Activated naive CD8-positive, alpha-beta T cell treated with anti-CD3 and anti-CD28 coated beads for 36 hours (primary cell): ENCODE measurements at places on chromosomes 5 and 9.

DNA sequence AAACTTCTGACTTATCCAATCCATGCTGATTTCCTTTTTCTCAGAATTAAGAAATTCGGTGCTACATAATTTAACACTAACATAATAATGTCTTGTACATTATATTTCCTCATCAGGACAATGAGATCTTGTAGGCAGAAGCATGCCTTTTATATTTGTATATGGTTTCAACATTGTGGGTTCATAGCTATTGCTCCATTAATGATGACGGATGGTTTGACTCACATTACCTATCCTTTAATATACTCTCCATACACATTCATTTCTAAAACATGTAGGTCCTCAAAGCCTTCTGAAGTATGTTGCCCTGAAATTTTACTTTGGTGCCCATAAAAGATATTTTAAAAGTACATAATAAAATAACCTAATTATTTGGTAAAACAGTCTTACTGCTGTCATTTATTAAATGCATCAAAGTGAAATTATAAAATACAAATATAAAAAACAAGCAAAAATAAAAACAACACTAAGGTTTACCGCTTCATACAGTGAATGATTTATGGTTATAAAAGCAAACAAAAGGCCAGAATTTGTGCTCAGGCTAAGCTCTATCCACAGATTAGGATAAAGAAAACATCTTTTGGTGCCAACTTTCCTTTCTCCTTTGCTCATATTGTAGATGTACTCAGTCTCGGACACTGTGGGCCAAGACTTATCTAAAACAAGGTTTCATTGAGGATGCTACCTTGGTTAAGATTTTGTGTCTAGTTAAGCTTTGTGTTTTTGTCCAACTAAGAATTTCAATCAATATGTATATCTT, 61.2 kb upstream of the GCNT4 start:
- no peak for DNase-seq

DNA sequence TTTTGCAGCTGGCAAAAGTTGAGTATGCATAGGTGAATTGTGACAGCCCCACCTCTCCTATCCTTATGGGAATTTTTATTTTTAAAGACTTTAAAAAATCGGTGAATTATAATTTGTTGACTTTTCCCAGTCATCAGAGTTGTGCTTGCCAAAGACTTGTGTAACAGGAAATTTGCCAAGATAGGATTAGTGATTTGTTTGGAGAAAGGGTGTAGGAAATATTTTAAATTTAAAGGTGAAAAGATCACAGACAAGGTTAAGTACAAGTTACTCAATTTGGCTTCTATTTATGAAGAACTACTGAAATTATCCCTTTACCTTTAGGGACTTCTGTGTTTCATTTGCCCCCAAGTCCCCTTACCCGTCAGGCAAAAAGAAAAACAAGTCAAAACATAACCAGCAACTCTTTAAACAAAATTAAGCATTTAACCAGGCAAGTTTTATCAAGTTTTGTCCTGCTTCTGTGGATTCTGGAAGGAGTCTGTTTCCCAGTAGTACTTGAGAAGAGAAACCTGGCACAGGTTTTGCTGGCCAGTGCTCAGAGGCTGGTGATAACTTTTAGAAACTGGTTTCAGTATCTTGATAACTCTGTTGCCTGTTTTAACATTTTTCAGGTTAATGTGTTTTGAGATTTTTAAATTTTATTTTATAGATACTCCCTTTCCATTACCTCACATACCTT, 285.4 kb downstream of the MAST4 start:
- no peak for DNase-seq

DNA sequence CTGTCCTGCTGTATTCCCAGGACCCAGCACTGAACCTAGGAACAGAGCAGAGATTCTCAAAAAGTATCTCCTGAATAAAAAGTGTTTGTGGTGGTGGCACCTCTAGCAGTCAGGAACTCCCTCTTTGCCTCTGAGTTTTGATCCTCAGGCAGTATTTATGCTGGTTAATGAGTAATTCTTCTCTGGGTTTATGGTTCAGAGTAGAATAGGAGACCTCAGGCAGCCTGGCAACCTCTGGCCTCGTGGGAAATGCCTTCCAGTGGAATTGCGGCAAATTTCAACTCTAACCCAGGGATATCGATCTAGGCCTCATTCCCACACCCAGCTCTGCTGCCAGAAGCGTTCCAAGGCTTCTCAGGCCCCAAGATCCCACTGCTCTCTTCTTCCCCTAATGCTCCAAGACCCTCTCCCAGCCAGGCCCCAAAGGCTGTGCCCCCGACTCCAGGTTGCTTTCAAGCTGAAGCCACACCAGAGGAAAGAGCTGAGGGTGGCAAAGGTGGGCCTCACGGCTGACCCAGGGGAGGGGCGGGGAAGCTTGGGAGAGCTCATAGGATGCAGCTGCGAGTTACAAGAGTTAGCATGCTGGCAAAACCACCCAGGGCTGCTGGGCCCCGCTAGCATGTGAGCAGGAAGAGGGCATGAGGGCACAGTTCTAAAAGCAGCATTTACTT, 10.9 kb upstream of the HDHD3 start:
- no peak for DNase-seq

DNA sequence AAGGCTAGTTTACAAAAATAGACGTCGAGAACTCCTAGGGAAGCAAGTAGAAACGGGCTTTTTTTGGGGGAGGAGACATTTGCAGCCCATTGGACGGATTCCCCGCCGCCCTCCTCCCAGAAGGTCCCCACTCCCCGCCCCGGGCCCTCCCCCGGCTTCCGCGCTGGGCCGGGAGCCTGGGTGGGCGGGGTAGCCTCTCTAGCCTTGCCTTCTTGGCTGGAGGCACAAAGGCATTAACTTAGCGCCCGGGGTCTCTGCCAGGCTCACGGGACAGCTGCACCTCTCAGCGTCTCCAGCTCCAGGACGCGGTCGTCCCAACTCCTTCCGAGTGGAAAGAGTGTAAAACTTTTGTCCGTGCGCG, at the start of gene DMRTA1:
Gene DMRTA1, plus strand, starts transcription at position 236 of the 361 bp plus-strand sequence. CDS start 242 bp downstream, outside the sequence.
- peak; percentile 15 for DNase-seq

DNA sequence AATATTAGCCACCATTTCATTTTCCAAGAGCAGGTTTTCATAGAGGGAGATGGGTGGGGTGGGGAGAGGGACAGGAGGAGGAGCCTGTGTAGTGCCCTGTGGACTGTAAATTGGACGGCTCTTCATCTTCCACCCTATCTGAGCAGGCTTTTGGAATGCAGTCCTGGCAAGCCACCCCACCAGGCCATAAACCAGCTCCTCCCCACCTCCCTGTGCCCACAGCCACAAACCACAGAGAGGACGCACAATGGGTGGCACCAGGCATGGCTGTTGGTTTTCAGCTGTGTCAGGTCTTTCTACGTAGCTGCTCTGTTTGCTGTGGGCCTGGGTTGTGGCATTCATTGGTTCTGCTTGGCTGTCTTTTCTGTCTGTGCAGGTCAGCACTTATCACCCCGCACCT, 58.0 kb downstream of the PLAC8L1 start:
- no peak for DNase-seq

- no peak for DNase-seq
Measured at GRCh38 chr9:5466766-5467165, 16.4 kb downstream of the CD274 start.

DNA sequence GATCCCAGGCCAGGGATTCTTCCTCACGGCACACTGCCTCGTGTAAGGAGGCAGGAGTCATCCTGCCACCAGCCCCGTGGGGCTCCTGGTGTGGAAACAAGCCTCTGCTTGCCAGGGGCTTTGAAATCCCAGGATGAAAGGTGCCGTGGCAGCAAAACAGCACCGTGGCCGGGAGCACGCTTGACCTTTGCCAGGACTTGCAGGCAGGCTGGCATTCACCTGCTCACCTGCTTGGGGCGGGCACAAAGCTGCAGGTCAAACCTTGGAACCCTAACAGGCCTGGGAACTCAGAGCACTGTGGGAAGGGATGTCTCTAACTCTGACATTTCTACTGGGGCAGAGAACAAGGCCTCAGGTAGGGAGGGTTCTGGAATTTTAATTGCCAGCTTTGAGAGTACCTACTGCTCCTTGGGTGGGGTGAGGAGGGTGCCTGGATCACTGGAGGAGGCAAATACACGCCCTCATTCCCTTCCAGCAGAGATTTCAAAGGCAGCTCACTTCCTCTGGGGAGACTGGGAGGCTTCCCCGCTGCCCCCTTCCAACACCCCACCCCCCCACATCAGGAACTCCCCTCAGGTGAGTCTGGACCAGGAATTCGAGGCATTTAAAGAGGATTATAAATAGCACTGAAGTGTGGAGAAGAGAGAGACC, 45.6 kb upstream of the STXBP1 start:
- no peak for DNase-seq

DNA sequence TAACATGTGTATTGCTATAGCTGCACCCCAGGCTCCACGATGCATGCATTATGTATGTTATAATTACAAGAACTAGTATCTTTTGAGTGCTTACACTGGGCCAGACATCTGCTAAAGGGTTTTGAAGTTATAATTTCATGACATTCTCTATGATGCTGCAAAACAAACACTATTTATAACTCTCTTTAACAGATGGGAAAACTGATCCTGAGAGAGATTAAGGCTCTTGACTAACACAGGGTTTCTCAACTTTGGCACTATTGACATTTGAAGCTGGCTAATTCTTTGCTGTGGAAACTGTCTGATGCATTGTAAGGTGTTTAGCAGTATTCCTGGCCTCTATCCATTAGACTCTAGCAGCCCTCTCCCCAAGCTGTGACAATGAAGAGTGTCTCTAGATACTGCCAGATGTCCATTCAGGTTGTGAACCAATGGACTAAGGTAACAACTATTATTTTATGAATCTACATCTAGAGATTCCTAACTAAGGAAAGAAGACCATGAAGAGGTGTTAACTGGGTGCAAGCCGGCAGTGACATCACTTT, 258.6 kb downstream of the ASTN2 start:
- DNase-seq: no peak

DNA sequence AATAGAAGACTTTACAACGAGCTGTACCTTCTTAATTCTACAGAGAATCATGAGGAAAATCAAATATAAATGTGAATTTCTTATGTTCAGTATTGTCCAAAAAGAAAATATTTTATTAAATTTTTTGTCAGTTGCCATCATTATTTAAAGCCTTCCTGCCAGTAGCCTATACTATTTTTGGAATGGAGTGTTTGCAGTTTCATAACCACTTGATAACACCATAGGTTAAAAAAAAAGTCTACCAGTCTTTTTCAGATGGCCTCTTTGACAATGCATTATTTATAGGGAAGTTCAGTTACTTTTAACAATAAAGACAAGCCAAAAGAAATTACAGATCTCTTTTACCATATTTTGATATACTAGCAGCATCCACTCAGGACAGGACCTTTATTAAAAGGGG, 80.3 kb upstream of the CCDC152 start:
- DNase-seq: no peak

DNA sequence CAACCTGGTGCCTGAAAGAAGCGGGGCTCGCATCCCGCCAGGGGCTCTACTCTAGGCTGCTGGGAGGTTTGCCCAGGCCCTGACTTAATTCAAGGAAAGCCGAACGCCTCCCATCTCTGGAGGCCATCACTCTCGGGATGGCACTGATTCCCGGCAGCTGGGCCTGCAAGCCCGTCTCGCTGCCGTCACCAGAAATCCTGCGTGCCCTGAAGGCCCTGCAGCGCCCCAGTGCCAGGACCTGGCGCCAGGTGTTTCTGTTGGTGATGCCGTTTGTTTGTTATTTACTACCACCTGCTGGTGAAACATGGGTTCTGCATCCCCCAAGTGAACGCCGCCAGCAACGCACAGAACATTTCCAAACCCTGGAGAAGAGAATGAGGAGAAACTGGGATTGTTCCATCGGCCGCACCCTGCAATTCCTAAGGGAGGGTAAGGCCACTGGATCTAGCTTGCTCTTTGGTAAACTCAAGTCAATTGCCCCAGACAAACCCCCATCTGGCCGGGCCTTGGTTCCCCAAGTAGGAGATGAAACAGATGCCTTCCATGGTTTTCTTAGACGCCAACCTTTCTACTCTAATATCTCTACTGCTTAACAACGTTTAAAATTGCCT, 77.9 kb downstream of the AK8 start:
- peak; percentile 57 for DNase-seq

DNA sequence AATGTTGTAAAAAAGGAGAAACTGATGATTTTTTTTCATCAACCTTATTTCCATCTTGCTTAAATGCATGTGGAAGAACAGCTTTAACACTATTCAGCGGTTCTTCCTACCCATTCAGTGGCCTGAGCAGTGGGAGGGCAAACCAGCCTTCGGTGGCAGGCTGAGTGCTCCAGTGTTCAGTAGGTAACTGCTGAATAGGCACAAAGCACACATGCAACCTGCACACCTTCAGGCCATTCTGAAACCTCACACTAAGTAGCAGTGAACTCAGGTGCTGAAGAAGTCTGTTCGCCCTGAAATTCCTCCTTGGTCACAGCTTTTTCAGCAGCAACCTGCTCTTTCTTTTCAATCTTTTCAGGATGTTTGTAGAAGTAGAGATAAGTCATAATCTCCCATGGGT, 26.1 kb downstream of the FBXO4 start:
- no peak for DNase-seq

DNA sequence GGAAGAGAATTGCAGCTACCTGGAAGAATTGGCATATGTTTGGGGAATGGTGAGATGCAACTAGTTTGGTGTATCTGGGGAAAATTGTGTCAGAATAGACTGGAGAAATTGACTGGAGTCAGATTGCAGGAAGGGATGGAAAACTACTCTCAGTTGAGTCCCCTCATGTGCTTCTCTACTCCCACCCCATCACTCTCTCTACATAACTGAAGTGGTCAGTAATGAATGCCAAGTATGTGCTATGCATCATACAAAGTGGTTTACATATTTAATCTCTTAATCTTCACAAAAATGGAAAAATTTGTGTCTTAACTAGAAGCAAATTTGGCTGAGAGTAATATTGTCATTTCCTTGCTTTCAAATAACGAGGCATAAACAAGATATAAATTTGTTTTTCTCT, 146.4 kb upstream of the TNC start:
- DNase-seq: no peak

DNA sequence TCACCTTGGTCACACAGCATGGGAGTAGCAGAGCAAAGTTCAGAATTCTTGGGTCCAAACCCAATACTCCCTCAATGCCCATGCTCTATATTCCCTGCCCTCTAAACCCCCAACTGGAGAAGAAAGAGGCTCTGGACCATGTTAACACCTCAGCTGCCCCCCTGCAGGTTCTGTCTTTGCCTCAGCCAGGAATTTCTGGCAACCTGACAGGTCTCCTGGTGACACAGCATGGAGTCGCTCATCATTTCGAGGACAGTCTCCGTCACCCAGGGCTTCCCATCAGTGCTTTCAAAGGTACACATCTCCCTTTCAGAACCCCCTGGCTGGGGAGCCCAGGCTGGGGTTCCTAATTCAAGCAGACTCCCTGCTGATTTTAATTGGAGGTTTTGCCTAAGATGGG, 189.5 kb downstream of the BRINP1 start:
- no peak for DNase-seq

- peak; percentile 31 for DNase-seq
Measured at GRCh38 chr5:129771058-129771838, 23.4 kb downstream of the MINAR2 start.

GRCh38 chr9:26579056-26579455, 313.5 kb downstream of the CAAP1 start:
- no peak for DNase-seq

DNA sequence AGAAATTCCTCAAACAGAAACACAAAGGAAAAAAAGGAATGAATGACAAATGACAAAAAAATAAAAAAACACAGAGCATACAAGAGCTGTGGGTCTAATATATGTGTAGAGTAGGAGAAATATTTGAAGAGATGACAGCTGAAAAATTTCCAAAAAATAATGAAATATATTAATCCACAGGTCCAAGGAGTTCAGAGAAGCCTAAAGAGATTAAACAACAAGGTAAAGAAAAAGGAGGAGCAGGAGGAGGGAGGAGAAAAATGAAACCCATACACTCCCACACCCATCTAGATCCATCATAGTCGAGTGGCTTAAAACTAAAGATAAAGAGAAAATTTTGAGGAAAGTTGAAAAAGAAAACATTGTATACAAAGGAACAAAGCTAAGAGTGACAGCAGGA, 182.4 kb upstream of the MAP3K1 start:
- no peak for DNase-seq

- DNase-seq: no peak
Measured at GRCh38 chr9:96187151-96187555, 114.8 kb downstream of the HSD17B3 start.
